ENCODE measurements at places on chromosomes 1 and 21.

- DNase-seq, result peak; percentile 75
Measured at GRCh38 chr1:235632506-235633401, 16.8 kb downstream of the GNG4 start.

GRCh38 chr1:188367661-188368060 lies 1538.9 kb downstream of the PLA2G4A start:
- DNase-seq, result no peak

GRCh38 chr1:237229333-237229732 lies 187.3 kb downstream of the RYR2 start:
- no peak for DNase-seq

DNA sequence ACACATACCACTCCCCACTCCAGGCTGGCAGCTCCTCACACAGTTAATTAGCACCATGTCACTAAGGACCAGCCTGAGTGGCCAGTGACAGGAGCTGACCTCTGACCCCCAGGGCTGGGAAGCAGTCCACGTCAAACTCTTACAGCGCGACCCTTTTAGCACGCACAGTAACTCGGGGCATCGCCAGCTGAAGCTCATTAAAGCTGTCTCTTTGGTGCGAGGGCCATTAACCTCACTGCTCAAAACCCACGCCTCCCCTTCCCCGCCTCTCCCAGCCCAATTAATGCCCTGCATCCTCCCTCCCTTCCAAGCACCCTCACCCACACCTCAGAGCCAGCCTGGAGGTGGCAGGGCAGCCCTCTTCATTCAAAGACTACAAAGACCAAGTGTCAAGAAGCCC lies 31.7 kb downstream of the DMAP1 start:
- DNase-seq, result no peak

GRCh38 chr1:32890516-32891240 lies 4.4 kb downstream of the HPCA start:
- no peak for DNase-seq

DNA sequence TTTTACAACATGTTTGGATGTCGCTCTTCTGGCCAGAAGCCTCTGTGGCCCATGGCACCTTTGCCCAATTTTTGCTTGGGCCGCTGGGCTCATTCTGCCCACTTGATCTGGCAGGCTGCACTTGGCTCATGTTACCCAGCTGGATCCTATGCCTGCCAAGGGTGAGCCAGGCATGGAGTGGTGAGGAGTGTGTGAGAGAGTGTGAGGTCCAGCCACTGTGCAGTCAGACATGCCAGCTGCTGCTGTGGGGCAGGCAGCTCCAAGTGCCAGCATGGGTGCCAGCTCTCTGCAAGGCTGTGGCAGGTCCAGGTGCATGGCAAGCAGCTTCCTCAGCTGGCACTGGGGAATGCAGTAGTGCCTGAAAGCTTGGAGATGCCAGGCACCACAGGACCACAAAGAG lies 71.0 kb downstream of the EBNA1BP2 start:
- DNase-seq, result no peak

- no peak for DNase-seq
Measured at GRCh38 chr1:176802316-176802715, 339.3 kb downstream of the PAPPA2 start.

DNA sequence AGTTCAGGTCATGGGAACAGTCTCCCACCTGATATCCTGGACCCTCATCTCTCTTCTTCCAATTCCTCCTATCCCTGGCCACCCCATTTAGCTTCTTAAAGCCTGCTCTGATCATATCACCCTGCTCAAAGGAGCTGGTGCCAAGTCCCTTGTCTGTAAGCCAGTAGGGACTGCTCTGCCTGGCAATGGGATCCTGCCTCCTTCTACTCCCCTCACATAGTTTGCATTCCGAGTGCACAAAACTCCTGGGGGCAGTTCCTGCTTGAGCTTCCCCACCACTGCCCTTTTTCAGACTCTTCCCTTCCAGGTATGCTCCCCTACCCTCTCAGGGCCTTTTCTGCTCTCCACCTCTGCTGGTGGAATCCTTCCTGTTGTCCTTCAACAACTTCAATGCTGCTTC lies 48.1 kb downstream of the NGF start:
- DNase-seq, result no peak
